ENCODE measurements at places on chromosomes 1 and 21.

- no peak for DNase-seq
These were observed 6.3 kb downstream of the PDZK1IP1 start for GRCh38 chr1:47183308-47184089.

GRCh38 chr1:165890684-165891083 lies 63.3 kb downstream of the UCK2 start:
- DNase-seq, result no peak

DNA sequence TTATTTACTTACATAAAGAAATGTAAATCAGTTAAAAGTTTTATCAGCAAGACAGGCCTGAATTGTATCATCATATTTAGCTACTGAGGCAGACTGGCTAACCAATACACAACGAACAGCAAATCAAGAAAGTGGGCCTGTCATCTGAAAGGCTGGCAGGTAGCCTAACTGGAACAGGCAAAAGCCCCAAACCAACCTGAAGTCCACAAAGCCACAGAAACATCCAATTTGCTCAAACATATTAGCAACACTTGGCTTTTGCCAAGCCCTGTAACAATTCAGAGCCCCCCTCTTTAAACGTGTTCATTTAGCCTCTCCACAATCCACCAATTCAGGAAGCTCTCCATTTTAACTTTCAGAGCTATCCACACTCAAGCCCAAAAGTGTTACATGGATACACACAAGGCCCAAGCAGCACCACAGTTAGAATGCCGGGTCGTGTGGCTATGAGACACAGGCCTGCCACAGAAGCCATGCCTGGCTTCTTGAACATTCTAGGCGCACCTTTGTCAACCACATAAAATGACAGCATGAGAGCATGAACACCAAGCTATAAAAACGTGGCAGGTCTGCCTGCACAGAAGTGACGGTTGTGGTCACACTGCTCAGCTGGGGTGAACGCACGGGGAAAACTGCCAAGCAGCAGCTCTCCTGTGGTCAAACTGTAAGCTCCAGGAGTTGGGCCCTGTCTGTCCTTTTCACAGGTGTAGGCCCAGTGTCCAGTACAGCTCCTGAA lies 49.3 kb downstream of the CD34 start:
- DNase-seq, result no peak

- DNase-seq, result no peak
These were observed 183.5 kb downstream of the PATJ start for GRCh38 chr1:61925591-61926298.

- DNase-seq, result no peak
These were observed 7.4 kb upstream of the DDOST start for GRCh38 chr1:20668581-20668980.

DNA sequence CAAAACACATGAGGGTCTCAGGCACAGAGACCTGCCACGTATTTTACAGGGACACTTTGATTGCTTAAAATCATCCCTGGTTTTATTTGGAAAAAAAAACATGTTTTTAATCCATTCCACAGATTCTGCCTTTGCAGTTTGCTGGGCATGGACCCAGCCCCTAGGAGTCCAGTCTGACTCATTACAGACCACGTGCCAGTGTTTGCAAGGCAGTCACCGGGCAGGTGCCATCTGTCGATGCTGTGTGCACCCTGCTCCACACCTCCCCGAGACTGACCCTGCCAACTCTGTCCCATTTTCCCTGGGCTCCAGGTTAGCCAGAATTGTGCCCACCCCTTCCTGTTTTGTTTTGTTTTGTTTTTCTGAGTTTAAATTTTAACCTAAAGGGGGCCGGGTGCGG lies 148.4 kb upstream of the TMEM51 start:
- DNase-seq, result no peak

DNA sequence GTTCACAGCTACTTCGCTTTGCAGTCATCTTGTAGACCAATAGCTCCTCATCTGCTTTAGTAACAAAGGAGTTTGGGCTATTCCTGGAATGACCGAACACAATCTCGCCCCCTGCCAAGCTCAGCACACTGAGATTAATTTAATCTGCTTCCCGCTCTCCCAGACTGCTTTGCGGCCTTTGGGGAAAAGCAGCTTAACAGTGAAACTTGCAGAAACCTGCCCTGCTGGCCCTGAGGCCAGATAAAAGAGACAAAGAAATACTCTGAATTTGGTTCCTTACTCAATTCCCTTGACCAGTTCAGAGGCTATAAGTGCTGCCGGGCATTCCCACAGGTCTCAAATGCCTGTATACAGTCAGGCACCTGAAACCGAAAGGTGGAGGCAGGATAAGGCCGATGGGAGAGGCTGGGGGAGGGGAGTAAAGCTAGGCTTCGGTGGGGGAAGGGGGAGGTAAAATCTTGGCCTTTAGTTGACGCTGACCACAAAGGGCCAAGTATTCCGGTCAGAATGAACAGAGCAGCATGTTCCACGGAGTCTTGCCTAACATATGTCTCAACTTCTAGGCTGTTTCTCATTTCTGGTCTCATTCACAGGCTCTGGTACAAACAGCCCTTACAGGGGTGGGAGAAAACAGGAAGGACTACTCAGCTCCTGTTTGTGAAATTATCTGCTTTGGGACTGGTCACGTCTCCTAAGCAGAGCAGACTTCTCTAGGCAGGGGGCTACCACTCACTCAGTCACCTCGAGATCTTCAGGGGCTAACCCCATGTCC lies 17.7 kb upstream of the A3GALT2 start:
- DNase-seq, result peak; percentile 12

DNA sequence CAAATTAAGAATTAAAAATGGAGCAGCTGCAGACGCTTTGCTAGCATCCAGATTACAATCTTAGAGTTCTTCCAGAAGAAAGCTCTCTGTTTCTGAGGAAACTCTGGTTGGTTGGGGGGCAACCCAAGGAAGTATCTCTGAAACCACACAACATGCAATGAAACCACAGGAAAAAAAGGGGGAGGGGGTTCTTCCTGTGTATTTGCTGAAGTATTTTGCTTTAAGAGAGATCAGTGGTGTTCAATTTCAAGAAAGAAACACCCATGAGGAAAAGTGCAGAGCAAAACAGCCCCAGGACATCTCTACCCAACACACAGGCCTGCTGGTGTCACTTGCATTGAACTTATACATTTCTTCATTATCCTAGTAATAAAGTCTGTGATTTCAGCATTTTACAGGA lies 19.7 kb upstream of the TIAM1 start:
- DNase-seq, result no peak

- no peak for DNase-seq
These were observed 10.9 kb upstream of the MPZL1 start for GRCh38 chr1:167710836-167711235.

- peak; percentile 76 for DNase-seq
These were observed 9.8 kb downstream of the EDN2 start for GRCh38 chr1:41474490-41475271.

DNA sequence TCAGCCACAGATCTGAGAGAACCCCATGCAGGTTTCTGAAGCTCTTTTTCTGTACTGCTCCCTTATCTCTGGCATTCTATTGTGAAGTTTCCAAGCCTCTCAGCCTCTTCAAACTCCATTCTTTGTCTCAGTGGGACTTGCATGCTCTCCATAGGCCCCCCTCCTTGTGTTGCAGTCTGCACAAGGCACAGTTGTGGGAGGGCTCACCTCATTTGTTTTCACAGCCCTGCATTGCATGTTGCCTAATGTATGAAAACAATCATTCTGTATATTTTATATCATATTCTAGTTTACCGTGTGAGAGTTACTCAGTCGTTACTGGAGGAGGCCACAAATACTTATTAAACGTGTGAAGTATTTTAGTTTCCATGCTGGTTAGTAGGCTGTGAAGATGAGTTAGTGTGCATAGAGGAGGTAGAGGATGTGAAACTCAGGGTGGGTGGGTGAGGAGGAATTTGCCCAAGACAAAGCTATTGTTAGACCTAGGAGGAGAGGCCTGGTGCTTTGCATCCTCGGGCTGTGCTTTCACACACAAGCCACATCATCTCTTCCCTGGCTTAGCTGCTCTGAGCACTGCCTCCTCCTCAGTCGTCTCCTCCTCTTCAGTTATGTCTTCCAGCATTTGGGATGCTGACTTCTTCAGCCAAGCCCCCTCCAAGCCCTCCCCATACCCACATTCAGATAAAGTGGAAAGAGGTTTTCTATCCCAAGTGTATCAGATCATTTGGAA lies 7.8 kb upstream of the CHI3L2 start:
- DNase-seq, result no peak

- DNase-seq, result no peak
These were observed 20.6 kb downstream of the SPOCD1 start for GRCh38 chr1:31795096-31795675.

GRCh38 chr1:244138399-244138798 lies 87.3 kb downstream of the ZBTB18 start:
- DNase-seq, result no peak

DNA sequence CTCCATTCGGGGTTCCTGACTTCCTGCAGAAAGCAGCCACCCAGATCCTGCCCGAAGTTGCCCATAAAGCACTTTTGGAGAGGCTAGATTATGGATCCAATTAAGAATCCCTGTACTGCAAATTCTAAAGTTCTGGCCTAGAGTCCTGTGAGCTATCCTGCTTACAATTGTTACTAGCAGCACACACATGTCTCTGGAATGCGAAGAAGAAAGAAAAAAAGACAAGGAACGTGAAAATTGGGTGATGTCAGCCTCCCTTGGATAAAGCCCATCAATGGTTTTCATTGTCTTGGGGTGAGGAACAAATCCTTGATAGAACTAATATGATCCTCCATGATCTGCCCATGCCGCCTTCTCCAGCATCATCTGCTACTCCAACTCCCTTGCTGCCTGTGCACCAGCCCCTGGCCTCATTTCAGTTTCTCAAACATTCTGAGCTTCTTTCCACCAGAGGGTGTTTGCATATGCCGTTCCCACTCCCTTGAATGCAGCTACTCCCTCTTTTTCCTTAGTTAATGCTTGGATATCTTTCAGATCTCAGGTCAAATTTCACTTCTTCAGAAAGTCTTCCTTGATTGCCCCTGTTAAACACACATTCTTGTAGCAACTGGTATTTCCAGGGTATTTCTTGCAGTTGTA lies 94.0 kb downstream of the ST6GALNAC5 start:
- no peak for DNase-seq

- DNase-seq, result no peak
These were observed 243.0 kb downstream of the C1orf94 start for GRCh38 chr1:34419663-34420136.

DNA sequence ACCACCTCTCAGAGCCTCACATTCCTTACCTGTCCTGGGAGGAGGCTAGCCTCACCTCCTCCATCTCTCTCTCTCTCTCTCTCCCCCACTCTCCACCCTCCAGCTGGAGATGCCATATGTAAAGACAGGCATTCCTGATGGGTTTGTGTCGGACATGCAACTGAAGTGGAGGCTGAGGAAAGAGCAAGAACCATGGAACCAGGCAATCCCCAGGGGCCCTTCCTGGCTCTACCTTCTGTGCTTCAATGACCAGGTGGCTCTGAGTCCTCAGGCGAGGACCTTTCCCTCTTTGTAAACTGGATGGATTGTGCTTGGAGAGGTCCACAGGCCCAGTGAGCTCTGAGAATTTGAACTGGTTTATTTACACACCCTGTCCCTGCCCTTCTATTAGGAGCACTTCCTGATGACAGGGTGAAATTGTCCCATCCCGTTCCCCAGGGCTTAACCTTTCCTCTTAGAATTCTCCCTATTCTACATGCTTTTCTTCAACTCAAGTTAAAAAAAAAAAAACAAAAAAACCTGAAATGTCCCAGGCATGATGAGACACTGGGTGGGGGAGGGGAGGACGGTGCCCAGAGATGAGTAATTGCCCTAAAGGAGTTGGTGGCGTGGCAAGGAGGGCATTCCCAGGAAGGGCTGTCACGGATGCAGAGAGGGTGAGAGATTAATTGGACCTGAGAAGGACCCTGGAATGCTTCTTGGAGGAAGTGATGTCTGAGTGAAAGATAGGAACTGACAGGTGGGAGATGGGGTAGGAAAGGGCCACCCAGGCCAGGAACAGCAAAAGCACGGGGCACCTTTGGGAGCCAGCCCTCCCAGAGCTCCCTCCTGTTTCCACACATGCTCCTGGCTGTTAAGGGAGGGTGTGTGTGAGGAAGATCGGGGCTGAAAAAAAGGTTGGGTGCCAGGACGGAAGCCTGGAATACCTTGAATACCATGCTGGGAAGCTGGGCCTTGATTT lies 50.2 kb upstream of the WASF2 start:
- DNase-seq, result no peak

DNA sequence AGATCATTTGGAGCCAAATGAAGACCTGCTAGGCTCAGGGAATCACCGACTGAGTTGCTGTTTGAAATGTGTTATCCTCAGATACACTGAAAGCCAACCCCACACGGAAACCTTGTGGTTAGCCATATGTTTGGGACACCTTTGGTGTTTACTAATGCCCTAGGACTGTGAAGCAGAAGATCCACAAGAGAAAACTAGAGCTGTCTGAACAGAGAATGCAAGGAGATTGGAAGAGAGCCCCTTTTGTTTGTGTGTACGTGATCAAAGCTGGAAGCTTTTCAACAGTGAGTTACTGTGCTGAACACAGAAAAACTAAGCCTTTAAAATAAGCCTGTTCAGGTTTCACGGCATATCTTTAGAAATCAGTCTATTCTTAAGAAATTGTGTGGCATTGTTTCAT lies 908.2 kb upstream of the ADGRL2 start:
- DNase-seq, result peak; percentile 32

DNA sequence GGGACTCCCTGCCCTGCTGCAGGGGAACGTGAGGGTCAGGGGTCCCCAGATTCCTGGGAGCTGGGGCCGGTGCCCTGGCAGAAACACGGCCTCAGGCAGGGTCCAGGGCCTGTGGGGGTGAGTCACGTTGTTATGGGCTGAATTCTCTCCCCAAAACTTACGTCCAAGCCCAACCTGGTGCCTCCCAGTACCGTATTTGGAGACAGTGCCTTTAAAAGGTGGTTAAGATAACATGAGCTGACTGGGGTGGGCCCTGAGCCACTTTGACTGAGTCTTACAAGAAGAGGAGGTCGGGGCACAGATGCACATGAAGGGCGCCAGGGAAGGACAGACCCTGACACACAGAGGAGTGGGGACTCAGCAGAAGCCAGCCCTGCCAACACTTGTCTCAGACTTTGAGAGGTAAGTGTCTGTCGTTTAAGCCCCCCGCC lies 99.9 kb downstream of the WDR4 start:
- no peak for DNase-seq

DNA sequence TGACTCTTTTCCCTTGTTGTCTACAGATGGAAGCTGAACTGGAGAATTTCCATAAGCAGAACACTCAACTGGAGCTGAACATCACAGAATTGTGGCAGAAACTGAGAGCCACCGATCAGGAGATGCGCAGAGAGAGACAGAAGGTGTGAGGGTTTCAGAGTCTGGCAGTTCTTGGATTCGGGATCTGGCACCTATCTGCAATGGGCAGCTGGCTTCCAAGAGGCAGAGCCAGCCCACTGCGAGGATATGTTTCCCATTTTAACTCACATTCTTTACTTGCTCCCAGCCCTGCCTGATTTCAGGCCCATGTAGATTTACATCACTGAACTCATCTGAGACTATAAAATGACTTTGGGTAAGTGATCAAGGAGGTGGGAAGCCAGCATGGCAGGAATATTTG lies 37.3 kb upstream of the TMEM125 start:
- DNase-seq, result no peak

DNA sequence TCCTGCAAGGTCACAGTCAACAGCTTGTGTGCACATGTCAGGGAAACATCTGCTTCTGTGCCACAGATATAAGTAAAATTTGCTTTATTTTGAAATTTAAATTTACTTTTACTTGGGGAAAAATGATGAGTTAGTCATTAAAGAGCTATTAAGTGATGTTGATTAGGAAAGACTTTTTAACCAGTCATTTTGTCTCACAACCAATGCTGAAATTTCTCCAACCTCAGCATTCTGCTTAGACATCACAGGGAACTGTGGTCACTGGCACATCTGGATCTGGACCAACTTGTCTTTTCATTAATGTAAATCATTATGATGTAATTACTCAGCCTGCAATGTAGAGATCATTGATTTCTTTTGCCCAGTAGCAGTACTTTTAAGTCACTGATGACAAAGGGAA lies 301.0 kb downstream of the TTLL7 start:
- DNase-seq, result no peak

Measured in skin of body (tissue), 3 donors.